Posterior cingulate gyrus (tissue), 11 donors: ENCODE measurements at places on chromosomes 12 and 14.

- DNase-seq: no peak
Measured at GRCh38 chr12:75825686-75826085, 205.9 kb downstream of the PHLDA1 start.

GRCh38 chr12:19140381-19141236 lies 11.1 kb downstream of the PLEKHA5 start:
- no peak for DNase-seq

GRCh38 chr12:31710021-31710818 lies 18.6 kb downstream of the AMN1 start:
- DNase-seq: no peak

GRCh38 chr12:4850857-4851380 lies 58.8 kb upstream of the KCNA1 start:
- DNase-seq: no peak
